GM23248 (cell line): ENCODE measurements at places on chromosomes 6 and 20. TPM values are rescaled to one million over a fixed set of nuclear protein-coding genes. Genes with fewer than 3 reads are reported as not detected.

KDM1B gene
- polyA plus RNA-seq = 9.0 and 10.2 TPM in 2 replicates

MUC21 gene
- polyA plus RNA-seq = not detected in 2 replicates

TNFRSF21 gene
- polyA plus RNA-seq = 8.4 and 8.9 TPM in 2 replicates

SEL1L2 gene
- polyA plus RNA-seq = 0.73 TPM in 1 of 2 replicates, not detected in the other

MOG gene
- polyA plus RNA-seq = not detected in 2 replicates

RGS17 gene
- 0.36 and 0.75 TPM in 2 replicates for polyA plus RNA-seq

CD109 gene
- polyA plus RNA-seq = 31.1 and 31.3 TPM in 2 replicates

DNA sequence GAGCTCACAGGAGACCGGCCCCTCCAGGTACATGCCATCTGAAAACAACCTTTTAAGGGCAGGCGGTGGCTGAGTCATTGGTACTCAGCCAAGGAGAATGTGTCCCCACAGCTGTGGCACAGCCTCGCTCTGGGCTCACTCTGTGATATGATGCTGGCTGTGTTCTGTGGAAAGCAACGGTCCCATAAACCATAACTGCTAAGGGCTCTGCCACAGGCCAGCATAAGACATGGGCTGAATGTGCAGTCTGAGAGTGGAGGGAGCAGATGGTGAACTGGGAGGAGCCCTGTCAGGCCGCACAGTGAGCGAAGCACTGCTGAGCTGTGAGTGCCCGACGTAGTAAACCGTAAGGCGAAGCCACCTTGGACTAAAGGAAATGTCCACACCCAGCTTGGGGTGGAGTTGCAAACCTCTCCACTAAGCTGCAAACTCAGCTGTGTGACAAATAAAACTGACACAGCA is 375.8 kb downstream of the THBS2 start:
- peak; percentile 43 for DNase-seq

DNA sequence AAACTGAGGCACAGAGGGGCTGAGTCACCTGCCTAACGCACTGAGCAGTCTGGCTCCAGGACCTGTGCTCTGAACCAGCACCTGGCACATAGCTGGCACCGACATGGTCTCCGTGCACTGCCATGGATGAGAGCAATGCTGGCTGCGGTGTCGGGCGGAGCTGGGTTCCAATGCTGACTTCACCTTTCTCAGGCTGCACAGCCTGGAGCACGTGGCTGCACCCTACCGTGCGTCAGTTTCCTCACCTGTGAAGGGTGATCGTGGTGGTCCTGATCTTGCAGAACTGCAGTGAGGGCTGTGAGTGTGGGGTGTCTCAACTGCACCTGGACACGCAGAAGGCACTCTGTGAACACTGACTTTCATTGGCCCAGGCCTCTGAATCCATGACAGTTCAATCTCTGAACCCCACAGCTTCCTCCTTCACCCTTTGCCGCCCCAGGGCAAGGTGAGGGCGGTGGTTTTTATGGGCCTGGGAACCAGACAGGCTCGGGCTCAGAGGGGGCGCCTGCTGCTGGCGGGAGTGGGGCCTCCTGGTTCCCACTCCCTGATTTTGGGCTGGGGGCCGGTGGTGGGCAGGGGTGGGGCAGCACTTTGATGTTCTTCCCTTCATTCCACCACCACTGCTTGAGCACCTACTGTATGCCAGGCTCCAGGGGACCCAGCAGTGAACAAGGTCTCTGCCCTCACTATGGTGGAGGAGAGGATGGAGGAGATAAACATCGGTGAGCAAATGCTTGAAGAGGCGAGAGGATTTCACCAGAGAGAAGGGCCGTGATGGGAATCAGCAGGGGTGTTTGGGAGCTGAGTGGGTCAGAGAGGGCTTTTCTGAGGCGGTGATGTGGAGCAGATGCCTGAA is 102.9 kb downstream of the CEBPB start:
- DNase-seq = no peak

GRCh38 chr6:108616973-108617372 is 56.3 kb downstream of the FOXO3 start:
- DNase-seq = peak; percentile 43

- DNase-seq = no peak
These were observed 1336.7 kb upstream of the CITED2 start for GRCh38 chr6:140711019-140711613.

DNA sequence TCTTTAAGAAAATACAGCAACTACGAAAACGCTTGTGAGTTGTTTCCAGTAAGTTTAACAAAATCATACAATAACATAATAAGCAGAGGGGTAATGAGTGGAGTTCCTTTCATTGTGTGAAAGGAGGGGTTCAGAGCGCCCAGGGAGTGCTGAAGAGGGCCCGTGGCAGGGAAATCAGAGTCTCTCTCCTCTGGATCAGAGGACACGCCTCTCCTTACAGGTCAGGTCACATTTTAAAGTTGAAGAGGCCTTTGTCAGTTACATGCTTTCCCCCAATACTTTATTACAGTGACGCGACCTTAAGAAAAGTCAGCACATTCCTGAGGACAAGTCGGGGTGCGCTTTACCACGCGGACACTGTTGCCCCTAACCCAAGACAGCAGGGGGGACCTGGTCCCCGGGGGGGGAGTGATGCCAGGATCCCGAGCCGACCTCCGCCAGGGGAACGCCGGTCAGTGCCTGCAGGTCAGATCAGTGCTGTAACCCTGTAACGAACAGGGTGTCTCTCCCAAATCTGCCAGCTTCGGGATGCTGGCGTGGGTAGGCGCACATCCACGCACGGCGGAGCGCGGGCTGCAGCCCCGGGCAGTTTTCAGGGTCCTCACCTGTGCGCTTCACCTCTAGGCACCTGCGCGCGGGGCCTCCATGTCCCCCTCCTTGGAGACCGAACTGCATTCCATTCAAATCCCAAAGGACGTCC is 848 bp downstream of the DACT2 start:
- no peak for DNase-seq

DNA sequence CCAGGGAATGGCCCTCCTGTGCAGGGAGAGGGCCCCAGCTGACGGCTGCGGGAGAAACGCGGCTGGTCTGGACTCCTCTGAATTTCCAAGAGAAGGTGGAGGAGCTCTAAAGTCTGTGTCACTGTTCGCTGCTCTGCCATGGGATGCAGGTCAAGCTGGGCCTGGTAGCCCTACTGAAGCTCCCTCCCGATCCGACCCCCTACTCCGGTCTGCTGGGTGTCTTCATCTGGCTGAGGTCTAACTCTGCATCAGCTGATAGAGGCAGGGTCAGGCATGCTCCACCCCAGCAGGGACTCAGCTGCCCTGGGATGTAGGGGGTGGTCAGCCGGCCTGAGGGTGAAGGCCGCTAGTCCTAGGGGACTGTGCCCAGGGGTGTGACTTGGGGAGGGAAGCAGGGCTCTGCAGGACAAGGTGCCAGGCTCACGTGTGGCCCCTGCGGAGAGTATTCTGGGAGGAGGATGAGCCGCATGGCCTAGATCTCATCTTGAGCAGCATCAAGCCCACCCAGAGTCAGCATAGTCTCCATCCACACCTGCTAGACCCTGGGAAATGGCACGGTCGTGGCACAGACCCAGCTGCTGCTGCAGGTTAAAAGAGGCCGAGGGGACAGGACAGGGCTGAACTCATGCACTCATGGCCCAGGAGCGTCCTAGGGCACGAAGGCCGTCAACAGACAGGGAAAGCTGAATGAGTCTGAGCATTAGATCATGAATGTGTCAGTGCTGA is 1.4 kb downstream of the CST3 start:
- peak; percentile 46 for DNase-seq

GRCh38 chr6:44179072-44179536 is 20.5 kb downstream of the CAPN11 start:
- DNase-seq = peak; percentile 25

DNA sequence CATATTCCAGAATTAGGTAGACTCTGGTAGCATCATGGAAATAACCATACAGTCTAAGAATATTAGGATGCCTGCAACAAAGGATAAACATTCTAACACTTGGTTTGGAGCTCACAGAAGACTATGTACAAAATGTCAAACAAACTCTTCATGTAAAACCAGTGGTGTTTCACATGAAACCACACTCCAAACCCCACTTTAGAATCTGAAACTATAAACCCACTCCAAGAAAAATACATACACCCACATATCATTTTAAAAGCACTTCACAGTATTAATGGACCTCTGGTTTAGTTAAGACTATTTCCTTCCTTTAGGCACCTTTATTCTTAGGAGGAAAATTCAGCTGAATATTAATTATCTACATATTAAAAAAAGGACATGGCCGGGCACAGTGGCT is 10.5 kb downstream of the AURKA start:
- no peak for DNase-seq
